ENCODE measurements at places on chromosomes 3 and 15.

GRCh38 chr15:65245096-65245856, 34.0 kb upstream of the CILP start:
- no peak for DNase-seq

GRCh38 chr15:57458356-57458781, 82.1 kb downstream of the CGNL1 start:
- no peak for DNase-seq

GRCh38 chr3:138010273-138010590, 267 bp downstream of the CLDN18 start:
- no peak for DNase-seq

DNA sequence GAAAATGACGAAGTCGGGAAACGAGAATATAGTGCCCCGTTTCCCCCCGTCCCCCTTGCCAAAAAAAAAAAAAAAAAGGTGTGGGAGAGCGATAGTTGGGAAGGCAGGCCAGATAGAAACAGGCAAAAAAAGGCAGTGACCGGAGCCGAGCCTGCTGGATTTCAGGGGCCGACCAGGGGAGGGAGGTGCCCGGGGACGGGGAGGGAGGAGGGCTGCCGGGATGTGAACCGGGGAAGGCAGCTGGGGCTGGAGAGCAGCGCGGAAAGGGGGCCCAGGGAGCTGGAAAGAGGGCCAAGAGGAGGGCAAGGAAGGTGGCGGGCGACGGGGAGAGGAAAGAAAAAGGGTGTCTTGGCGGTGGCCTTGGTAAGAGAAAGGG, 837 bp downstream of the LRRN1 start:
- DNase-seq: no peak

GRCh38 chr15:43046484-43046883, 59.4 kb downstream of the UBR1 start:
- no peak for DNase-seq

- no peak for DNase-seq
These were observed 37.9 kb downstream of the CPA3 start for GRCh38 chr3:148903022-148903442.

DNA sequence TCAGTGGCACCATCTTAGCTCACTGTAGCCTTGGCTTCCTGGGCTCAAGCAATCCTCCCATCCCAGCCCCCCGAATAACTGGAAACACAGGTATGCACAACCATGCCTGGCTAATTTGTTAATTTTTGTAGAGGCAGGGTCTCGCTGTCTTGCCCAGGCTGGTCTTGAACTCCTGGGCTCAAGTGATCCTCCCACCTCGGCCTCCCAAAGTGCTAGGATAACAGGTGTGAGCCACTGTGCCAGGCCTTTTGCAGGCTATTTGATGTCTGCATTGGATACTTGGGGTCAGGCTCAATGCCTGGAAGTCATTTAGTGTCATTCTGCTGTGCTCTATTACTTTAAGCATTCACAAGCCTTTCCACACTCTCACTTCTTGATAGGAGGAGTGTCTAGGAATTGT, 17.6 kb downstream of the LIMD1 start:
- DNase-seq: no peak

- DNase-seq: no peak
These were observed 1.4 kb downstream of the CIDEC start for GRCh38 chr3:9878700-9879099.

DNA sequence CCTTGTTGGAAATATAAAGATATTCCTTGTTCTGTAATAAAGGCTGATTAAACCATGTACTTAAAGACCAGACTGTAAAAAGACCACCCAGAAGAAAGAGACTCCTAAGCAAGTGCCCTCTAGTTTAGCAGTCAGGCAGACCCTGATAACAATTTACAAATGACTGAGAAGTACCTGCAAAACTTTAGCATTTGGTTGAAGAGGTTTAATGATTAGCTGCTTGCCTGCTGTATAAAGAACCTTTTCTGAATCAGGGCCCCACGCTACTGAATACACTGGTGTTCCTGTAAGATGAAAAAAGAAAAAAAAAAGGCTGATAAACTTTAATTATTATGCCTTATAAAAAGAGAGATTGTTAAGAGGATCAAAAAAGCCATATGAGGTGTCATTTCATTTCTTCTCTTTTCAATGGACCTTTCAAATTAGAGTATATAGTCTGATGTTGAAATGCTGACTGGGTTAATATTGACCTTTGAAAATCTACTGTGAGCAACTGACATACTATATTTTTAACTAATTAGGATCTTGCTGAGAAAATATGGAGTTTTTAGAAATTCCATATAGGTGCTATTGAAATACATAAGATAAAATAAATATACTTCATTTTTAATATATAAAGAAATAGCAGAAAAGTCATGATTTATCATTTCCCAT, 33.0 kb downstream of the IFT80 start:
- DNase-seq: no peak

GRCh38 chr15:82805994-82806406, at the start of gene FSD2:
FSD2 (minus strand) TSS chr15:82806069; CDS start chr15:82787390, 18,679 bp downstream.
- DNase-seq: no peak

DNA sequence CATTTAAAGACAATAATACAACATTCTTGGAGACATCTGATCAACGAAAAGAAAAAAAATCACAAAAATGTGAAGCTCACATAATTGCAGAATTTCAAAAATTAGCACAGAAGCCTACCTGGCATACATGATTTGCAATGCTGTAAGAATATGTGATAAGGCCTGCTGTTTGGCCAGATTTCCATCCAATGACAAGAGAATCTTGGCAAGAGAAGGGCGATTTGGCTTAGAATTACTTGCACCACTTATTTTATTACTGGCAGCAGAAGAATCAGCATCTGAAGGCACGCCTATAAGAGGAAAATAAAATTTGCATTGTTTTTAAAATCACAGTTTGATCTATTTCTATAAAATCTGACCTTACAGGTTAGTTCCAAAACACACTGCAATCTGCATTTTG, 70.3 kb upstream of the OCA2 start:
- DNase-seq: no peak

DNA sequence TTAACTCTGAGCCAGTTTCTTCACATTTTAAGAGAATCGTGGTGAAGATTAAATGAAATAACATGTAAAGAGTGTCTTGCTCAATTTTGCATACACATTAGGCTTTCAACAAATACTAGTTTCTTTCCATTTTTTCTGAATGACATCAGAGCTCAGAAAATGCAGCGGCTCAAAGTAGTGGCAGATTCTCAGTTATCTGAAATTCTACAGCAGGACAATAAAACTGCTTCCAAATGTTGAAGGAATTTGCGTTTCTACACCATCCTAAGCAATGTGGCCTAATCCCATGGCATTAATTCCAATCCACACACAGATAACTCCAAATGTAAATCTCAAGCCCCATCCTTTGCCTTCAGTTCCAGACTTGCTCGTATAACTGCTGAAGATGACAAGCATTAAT, 115.8 kb downstream of the PLCH1 start:
- DNase-seq: no peak

GRCh38 chr15:38534691-38535090, 29.9 kb downstream of the RASGRP1 start:
- no peak for DNase-seq

GRCh38 chr3:51422211-51422610, 31.1 kb downstream of the RBM15B start:
- DNase-seq: no peak

DNA sequence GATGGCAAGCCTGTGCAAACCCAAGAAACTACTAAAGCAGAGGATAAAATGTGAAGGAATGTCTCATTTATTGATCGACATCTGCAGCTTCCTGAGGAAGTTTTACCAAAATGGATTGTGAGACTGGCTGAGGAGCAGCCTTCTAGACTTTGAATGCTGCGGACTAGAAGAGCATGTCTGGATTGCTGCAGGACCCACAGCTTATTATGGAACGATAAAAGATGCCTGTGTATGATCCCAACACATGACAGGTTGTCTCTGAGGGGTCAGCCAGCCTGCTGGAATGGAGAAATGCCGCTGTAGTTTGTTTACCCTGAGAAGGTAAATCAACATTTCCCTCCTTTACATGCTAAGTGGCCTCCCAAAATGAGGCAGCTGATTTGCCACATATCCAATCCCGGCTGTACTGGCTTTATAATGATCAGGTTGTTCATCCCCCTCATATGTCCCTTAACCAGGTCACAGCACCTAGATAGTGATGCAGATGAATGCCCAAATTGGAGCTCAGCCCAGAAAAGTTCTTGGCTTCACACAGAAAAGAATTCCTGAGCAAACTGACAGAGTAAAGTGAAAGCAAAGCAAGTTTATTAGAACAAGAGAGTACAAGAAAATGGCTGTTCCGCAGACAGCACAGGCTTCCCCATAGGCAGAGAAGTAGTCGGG, 63.9 kb downstream of the IL12A start:
- DNase-seq: no peak

DNA sequence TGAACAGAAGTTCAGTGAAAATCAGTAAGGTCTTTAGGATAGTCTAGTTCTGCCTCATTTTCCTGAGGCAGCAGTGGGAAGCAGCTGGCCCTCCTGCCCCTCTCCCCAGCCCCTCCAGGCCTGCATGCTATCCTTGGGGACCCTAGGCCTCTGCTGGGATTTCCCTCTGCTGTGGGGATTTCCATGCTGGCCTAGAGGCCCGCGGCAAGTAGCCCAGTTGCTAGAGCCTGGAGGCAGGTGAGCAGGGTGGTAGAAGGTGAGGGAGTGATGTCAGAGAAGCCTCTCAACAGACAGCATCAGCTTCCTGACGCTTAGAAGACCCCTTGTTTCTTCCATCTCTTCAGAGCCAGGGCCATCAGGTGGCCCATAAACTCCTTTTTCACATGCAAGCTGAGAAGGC, 305.8 kb upstream of the THBS1 start:
- DNase-seq: no peak
